ENCODE measurements at places on chromosomes 4 and X.

- DNase-seq, result no peak
Observed at GRCh38 chrX:125791787-125792186, 374.3 kb downstream of the DCAF12L2 start.

- DNase-seq, result peak; percentile 46
Observed at GRCh38 chr4:174398728-174399127, 115.0 kb downstream of the CEP44 start.

GRCh38 chr4:77501240-77501639 lies 104.4 kb upstream of the CXCL13 start:
- peak; percentile 6 for DNase-seq

- DNase-seq, result no peak
Observed at GRCh38 chr4:54058171-54058570, 6.2 kb downstream of the CHIC2 start.

GRCh38 chr4:182140547-182140946 lies 102.7 kb upstream of the TENM3 start:
- no peak for DNase-seq

DNA sequence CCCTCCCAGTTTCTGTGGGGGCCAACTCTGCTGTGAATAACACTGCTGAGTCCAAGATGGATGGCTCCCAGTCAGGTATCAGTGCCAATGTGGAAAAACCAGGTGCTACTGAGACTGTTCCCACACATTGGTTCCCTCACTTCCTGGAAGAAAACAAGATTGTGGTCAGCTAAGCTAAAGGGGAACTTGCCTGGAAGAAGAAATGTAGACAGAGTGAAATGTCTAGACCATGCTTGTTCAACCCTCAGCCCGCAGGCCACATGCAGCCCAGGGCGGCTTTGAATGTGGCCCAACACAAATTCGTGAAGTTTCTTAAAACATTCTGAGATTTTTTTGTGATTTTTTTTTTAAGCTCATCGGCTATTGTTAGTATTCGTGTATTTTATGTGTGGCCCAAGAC lies 28.6 kb upstream of the UTP14A start:
- no peak for DNase-seq

GRCh38 chr4:83083925-83084475 lies 30.5 kb downstream of the PLAC8 start:
- no peak for DNase-seq

DNA sequence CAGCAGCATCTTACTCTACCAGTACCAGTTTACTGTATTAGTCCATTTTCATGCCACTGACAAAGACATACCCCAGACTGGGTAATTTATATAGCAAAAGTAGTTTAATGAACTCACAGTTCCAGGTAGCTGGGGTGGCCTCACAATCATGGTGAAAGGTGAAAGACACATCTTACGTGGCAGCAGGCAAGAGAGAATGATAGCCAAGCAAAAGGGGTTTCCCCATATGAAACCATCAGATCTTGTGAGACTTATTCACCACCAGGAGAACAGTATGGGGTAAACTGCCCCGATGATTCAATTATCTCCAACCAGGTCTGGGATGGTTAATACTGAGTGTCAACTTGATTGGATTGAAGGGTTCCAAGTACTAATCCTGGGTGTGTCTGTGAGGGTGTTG lies 69.3 kb downstream of the YIPF6 start:
- no peak for DNase-seq

- DNase-seq, result peak; percentile 68
Observed at GRCh38 chr4:15691346-15692135, 9.9 kb downstream of the FAM200B start.

DNA sequence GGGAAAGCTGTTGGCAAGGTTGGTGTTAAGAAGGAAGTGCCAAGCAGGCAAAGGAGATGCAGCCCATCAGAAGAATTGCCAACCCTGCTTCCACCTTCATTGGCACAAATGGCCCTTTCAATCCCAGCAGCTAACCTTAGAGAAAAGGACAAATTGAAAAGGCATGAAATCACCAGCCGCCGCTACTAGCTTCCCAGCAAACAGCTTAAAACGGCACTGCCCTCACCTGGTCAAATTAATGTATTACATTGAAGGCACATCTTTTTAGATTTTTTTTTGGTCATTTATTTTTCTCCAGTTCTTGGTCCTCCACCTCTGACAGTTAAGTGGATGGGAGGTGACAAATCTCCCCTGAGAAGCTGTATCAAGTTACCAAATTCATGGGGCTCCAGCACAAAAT lies 51.0 kb upstream of the NHSL2 start:
- DNase-seq, result peak; percentile 36

DNA sequence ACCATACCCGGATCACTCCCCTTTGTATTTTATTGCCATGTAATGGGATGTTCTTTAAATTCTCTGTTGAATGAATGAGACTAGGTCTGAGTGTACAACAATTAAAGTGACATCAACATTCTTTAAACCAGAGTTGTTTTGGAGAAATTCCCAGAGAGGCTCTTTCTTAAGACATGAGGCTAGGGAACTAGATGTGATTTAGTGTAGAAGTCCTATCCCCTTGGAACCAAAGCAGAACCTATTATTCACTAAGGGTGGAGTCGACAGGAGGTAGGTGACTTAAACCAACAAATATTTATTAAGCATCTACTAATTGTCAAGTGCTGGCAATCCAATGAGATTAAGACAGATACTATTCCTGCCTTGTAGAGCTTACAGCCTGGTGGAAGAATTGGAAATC lies 1.7 kb downstream of the EIF1AX start:
- DNase-seq, result peak; percentile 84

DNA sequence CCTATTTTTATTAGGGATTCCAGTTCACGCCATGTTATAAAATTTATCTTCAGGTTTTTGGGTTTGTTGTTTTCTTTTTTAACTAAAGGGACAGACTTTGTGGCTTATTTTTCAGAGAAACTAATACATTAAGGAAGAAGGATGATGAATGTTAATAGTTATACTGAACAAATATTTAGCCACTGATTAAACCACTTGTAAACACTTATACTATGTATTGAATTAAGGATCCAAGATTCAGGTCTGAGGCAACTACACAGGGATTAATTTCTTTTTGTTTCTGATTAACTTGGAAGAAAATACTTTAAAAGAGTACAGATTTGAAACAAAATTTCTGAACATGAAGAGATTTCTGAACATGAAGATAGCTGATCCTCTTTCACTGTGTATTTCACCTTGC lies 82.8 kb upstream of the NAP1L5 start:
- DNase-seq, result no peak

DNA sequence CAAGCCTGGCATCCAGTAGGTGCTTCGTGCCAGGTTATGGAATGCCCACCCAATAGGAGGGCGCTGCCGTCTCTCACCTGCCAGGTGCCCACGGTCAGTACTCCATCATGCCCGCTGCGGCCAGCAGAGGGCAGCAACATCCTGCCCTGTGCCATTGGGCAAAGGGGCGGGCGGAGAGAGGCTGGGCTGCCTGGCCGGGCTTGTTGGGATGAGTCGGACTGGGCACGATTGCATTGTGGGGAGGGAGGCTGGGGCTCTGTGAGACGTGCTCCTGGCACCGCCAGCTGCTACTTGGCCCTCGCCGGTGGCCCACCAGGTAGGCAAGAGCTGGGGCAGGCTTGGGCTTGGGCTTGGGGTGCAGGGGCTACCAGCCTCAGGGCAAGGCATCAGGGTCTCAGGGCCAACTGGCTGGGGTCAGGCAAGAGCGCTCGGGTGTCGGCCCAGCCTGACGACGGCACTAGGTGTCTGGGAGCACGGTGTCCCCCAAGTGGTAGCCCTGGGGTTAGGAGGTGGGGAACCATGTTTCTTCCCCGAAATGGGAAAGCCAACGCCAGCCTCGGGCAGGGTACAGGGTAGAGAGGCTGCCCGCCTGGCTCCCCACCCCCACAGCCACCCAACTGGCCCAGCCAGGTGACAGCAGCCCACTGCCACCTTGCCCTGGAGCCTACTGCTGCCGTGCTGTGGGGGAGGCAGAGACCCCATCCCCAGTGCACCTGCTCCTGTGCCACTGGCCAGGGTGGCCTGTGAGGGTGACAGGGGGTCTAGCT lies at the start of gene PLXNB3:
Gene PLXNB3 (plus strand): TSS at position 261 of the 767 bp plus-strand sequence. CDS start 1,287 bp downstream, outside the sequence.
- peak; percentile 72 for DNase-seq

Measured in AG10803 (cell line).